Body of pancreas (tissue), 4 donors: ENCODE measurements at places on chromosomes 6 and 20. TPM values are rescaled to one million over a fixed set of nuclear protein-coding genes. Genes with fewer than 3 reads are reported as not detected.

- DNase-seq, result no peak
These were observed 147.8 kb downstream of the PHACTR3 start for GRCh38 chr20:59752101-59752586.

DNA sequence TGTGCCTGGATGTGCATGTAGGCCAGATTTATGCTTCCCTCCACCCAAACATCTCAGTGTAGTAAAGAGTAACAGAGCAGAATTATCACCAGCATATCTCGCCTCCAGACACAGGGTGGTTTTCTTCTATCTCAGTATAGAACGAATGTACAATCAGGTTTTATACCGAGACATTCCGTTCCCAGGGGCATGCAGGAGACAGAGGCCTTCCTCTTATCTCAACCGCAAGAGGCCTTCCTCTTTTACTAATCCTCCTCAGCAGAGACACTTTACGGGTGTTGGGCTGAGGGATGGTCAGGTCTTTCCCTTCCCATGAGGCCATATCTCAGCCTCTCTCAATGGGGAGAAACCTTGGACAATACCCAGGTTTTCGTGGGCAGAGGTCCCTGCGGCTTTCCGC lies 36.4 kb upstream of the MC3R start:
- no peak for DNase-seq

- no peak for DNase-seq
These were observed 37.3 kb downstream of the SPDEF start for GRCh38 chr6:34518669-34519365.

DNA sequence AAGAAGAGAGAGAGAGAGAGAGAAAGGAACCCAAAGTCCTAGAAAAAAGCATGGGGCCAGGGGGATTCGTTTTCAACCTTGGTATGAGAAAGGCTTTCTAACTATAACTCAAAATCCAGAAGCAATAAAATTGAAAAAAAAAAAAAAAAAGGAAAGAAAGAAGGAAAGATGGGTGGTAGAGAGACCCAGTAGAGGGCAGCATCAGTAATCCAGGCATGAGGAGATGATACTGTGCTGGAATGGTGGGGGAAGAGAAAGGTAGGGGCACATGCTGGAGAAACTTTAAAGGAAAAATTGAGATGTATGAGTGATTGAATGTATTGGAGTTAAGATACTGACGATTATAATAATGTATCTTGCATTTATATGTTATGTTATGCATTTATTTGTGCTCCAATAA lies 1040.7 kb upstream of the FLRT3 start:
- no peak for DNase-seq

GRCh38 chr6:110395221-110395620 lies 20.2 kb downstream of the DDO start:
- no peak for DNase-seq

- no peak for DNase-seq
These were observed 78.5 kb downstream of the AGPAT4 start for GRCh38 chr6:161195386-161195785.

DNA sequence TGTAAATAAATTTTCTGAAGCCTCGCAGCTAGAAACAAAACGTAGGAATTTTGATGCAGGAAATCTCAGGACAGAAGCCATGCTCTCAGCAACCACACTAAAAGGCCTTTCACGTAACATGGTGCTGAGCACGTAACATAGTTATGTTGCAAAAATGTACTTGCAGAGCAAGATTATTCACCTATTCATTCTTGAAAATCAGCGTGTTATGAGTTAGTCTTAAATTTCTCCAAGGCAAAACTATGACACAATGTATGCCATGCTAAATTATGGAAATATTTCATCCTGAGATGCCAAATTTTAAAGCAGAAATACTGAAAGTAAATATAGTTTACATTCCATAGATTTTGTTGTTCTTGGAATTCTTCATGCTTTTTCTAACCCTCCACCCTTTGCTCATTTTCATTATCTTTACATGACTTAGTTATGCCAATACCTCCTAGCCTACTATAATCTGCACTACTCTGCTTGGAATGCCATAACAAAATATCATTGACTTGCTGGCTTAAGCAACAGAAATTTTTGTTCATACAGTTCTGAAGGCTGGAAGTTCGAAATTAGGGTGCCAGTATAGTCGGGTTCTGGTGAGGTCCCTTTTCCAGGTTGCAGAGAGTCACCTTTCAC lies 179.8 kb upstream of the BMP5 start:
- DNase-seq, result no peak

GRCh38 chr6:138238368-138238767 lies 20.1 kb upstream of the PBOV1 start:
- no peak for DNase-seq

The PROKR2 gene
- not detected for total RNA-seq

The PRPH2 gene
- 4.3 TPM for total RNA-seq

The HLA-DRB5 gene
- total RNA-seq, result 19.8 TPM

The GUCA1A gene
- total RNA-seq, result not detected

The MYLK4 gene
- total RNA-seq, result 0.33 TPM
